ENCODE measurements at places on chromosomes 4 and X.

GRCh38 chrX:120401301-120401700, 39.4 kb downstream of the ATP1B4 start:
- DNase-seq: no peak

GRCh38 chrX:153903991-153904957, at the start of gene AVPR2:
Gene AVPR2 (plus strand): TSS chrX:153904673. CDS start chrX:153905146, 473 bp downstream.
- DNase-seq: no peak

GRCh38 chrX:135327299-135327698, 18.0 kb downstream of the ETDC start:
- DNase-seq: no peak

GRCh38 chr4:6568148-6568547, 6.8 kb upstream of the MAN2B2 start:
- DNase-seq: no peak

DNA sequence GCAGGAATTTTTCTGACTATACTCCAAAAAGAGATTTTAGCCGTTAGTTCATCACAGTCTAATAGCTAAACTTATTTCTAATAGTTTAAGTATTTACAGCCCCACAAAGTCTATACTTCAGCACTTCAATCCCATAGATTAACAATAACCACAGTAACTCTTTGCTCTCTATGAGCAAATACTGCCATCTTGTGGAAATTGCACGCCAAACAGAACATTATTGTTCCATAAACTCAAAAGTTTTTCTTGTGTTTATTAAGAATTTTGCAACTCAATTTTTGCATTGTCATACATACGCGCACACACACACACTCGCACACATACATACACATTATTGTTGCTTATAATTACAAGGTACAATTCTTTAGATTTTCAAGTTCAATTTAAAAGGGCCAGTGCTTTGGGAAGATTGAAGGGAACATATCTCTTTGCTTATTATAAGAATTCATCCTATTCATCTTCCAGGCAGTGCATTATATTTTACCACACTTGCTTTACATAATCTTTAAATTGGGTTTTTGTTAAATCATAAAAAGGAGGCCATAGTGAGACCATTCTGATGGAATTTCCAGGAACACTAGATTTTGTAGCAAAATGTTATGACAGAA, 63.8 kb upstream of the ATOH1 start:
- no peak for DNase-seq
